GM04504 (cell line): ENCODE measurements at places on chromosomes 13 and 19.
A peak's percentile ranks its signal among the peaks of the same experiment; 100 is the strongest.

- no peak for DNase-seq
These were observed 41.5 kb downstream of the MCF2L start for GRCh38 chr13:113010510-113010865.

DNA sequence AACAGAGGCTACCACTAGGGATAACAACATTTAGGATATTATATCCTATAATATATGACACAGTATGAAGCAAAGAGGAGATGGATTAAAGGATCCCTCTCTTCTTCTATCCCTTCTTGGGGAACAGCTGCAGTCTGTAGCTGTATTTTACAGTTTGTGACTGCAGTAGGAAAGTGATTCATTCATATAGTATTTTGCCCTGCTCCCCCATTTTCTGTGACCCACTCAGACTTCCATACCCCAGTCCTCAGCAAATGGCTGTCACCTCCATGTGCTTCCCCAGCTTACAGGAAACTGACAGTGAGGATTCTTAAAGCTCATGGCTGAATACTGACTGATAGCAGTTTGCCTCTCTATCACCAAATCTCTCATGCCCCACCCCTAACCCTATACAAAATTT, 27.5 kb downstream of the MICU2 start:
- DNase-seq = no peak

GRCh38 chr13:104872153-104872552, 1663.3 kb downstream of the EFNB2 start:
- DNase-seq = no peak

GRCh38 chr13:47139519-47139918, 242.7 kb upstream of the HTR2A start:
- no peak for DNase-seq

- DNase-seq = no peak
These were observed 234.8 kb downstream of the DACH1 start for GRCh38 chr13:71632206-71632605.

DNA sequence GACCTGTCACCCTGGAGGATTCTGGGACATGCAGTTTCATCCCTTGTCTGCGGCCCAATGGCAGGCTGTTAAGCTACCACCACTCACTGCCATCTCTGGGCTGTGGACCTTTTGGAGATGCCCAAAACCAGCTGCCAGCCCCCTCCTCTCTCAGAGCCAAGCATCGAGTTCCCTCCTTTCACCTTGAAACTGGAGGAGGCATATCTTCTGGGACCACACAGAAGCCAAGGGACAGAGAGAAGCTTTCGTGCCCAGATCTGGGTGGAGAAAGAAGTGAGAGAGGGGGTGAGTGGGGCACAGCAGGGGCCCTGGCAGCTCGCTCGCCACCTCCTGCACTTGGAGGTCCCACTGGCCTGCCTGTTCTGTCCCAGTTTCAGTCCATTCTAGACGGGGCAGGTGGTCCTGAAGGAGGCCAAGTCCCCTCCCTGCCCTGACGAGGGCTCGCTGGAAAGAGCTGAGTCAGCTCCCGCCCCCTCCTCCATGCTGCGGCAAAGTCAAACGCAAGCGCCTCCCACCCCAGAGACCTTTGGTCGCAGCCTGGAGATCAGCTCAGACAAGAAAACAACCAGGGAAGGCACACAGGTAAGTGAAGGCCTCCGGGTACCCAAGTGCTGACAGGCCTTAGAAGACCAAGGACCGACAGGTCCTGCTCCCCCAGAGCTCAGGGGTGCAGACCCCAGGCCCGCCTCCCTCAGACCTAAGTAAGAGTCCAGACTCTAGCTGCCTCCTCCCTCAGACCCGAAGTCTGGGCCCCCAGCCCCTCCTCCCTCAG, 3.8 kb downstream of the BCAT2 start:
- no peak for DNase-seq

DNA sequence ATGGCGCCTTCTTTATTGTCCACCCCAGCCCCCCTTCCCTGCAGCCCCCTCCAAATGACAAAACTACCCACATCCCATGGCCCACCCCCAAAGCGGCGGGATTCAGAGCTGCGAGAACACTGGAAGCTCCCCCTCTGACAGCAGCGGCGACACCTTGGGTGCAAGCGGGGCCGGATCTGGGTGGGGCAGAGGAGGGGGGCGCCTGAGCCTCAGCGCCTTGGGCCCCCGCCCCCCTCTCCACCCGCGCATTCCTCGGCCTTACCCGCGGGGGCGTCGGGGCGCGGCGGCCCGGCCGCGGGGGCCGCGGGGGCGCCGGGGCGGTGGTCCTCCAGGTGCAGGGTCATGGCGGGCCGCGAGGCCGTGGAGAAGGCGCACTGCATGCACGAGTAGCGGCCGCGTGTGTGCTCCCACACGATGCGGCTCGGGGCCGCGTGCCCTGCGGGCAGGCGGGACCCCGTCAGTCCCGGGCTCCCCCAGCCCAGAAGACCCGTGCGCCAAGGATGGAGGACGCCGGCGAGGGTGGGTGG, 3.3 kb downstream of the ZNF414 start:
- no peak for DNase-seq

DNA sequence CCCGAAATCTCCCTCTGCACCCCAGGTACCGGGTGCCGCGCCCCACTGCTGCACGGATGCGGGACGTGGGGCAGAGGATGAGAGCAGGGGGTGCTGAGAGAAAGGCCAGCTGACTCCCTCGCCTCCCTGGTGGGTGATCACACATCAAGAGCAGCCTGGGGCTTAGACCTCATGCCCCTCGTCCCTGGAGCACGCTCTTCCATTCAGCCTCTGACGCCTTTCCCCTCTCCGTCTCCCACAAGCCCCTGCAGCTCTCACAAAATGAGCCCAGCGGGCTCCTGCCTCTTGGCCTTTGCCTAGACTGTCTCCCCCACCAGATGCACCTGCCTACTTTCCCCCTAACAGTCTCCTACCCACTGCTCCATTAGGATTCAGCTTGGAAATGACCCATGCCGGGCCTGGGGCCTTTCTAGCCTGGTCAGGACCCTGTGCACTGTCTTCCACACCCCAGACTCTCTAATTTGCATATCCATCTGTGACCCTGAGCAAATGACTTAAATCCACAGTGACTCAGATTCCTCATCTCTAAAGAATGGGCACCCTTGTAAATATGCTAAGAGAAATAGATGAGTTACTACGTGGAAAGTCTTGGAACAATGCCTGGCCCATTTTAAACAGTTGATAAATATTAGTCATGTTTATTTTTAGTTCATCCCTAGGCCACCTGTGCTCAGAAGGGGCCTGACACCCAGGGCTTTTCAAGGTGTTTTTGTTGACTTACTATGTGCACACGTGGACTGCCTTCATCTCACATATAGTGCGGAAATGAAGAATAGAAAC, 582 bp upstream of the PTPRH start:
- peak; percentile 89 for DNase-seq

DNA sequence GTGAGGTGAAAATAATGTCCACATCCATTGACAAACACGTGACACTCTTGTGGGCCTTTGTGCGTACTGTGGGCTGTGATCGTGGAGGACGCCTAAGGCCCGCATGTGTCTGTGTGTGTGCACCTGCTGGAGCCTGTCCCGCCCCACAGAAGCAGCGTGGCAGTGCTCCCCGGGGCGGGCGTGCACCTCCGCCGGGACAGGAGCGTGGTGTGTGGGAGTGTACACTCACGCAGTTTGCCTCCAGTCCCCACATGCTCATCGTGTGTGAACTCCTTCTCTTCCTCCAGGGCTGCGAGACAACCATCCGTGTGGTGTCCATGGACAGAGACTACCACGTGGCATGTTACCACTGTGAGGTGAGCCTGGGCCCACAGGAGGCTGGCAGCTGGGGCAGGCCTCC, 13.9 kb downstream of the WTIP start:
- DNase-seq = no peak

DNA sequence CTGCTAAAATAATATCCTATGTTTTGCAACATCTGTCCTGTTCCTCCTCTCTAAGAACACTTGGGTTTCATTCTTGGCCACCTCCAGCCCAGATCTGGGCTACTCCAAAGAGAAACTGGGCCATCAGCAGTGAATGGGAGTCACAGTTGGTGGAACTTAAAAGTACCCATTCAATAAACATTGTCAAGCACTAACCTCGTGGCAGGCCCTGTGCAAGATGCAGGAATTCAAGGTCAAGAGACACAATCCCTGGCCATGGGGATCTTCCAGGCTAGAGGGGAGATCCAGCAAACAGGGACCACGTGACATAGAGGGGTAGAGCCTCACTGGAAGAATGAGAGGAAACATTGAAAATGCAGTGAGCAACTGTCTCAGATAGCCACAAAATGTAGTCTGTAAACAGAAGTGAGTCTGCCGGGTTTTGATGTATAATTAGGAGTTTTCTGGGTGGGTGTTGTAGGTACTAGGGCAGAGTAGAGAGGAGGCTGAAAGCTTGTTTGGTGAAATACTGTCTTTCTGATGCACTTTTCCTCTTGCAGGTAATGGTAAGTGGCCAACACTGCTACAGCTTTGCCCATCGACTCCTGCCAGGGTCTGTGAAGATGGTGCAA, 14.8 kb upstream of the EID2 start:
- no peak for DNase-seq

- DNase-seq = no peak
These were observed 1.6 kb downstream of the ESD start for GRCh38 chr13:46795321-46795720.

- DNase-seq = no peak
These were observed 130.0 kb downstream of the SIPA1L3 start for GRCh38 chr19:38036707-38037611.

- no peak for DNase-seq
These were observed 297.3 kb downstream of the ZNF536 start for GRCh38 chr19:30669329-30670010.

- no peak for DNase-seq
These were observed 726.4 kb upstream of the GPC6 start for GRCh38 chr13:92500192-92500591.

GRCh38 chr19:5354403-5354802, 13.8 kb upstream of the PTPRS start:
- DNase-seq = no peak

GRCh38 chr13:109154546-109154945, 525.1 kb downstream of the MYO16 start:
- DNase-seq = no peak
